Hair follicular keratinocyte (primary cell): ENCODE measurements at places on chromosomes 2 and 18. TPM values are rescaled to one million over a fixed set of nuclear protein-coding genes. Genes with fewer than 3 reads are reported as not detected.

Gene STPG4
- not detected in 2 replicates for total RNA-seq

Gene WNT10A
- 1.1 and 4.2 TPM in 2 replicates for total RNA-seq

Gene RIT2
- not detected in 2 replicates for total RNA-seq

Gene UXS1
- 44.7 and 54.2 TPM in 2 replicates for total RNA-seq

Gene LBX2
- 0.65 and 1.2 TPM in 2 replicates for total RNA-seq
